ENCODE measurements at places on chromosomes 7 and 10. TPM values are rescaled to one million over a fixed set of nuclear protein-coding genes. Genes with fewer than 3 reads are reported as not detected.

Gene RRP12
- 25.6 TPM for total RNA-seq

Gene ABCC2
- 0.05 TPM for total RNA-seq

Gene CHN2
- total RNA-seq = 3.2 TPM

Gene SLC26A5
- not detected for total RNA-seq

Gene METTL27
- total RNA-seq = 4.0 TPM

Gene DYDC2
- total RNA-seq = not detected

Gene PAX4
- total RNA-seq = not detected
